ENCODE measurements at places on chromosomes 2 and 18.
A peak's percentile ranks its signal among the peaks of the same experiment; 100 is the strongest.

DNA sequence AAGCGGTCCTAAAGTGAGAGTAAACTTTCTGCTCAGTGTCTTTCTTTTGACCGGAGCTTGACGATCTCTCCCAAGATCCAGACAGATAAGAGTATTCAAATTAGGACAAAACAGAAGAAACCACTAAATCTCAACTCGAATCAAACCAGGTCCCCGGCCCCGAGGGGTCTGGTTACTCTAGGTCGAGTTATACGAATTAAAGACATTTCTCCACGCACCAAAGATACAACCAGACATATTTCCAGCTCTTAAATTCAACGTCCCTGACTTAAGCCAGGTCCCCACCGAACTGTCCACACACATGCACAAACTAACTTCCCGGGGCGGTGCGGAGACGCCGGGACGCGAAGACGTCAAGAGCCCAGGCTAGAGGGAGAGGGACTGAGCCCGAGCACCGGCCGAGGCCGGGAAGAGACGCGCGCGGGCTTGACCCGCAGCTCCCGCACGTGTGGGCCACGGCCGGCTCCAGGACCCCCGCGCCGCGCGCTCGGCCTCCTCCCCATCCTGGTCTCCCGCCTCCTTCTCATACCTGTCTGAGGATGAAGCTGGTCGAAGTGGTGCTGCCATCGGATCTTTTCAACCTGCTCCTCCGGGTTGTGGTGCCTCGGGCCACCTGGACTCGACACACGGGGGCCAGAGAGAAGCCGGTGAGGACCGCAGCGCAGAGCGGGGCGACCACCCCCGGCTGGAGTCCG is 896 bp downstream of the CACNB4 start:
- no peak for DNase-seq

DNA sequence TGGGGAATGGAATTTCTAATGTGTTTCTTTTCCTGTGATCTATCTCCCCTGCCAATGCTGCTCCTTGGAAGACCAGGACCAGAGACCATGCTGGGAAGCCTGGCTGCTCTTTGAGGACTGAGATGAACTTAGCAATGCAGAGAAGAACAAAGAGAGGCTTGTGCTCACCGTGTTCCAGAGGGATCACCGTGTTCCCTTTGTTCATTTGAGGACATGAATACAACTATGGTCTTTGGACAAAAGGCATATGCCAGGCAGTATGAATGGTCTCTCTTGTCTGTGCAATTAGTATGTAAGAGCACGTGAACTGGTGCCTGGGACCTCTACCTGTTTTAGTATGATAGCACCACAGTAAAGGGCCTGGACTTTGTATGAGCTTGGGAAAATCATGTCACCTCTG is 139.9 kb downstream of the TDRD15 start:
- no peak for DNase-seq

DNA sequence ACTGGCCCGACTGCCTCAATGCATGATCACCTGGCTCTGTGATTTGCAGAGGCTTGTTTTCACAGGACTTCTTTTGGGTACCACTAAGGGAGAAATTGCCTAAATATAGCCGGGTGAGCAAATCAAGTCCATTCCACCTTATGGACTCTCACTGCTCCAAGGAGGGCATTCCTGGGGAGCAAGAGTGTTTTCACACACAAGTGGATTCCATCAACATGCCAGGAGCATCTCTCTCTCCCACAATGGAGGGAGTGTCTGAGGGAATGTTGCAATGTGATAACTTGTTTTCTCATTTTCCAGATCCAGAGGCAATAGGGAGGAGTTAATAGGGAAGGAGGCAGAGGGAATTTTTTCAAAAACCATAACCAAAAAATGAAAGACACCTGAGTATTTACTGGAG is 250.7 kb downstream of the SATB2 start:
- no peak for DNase-seq

DNA sequence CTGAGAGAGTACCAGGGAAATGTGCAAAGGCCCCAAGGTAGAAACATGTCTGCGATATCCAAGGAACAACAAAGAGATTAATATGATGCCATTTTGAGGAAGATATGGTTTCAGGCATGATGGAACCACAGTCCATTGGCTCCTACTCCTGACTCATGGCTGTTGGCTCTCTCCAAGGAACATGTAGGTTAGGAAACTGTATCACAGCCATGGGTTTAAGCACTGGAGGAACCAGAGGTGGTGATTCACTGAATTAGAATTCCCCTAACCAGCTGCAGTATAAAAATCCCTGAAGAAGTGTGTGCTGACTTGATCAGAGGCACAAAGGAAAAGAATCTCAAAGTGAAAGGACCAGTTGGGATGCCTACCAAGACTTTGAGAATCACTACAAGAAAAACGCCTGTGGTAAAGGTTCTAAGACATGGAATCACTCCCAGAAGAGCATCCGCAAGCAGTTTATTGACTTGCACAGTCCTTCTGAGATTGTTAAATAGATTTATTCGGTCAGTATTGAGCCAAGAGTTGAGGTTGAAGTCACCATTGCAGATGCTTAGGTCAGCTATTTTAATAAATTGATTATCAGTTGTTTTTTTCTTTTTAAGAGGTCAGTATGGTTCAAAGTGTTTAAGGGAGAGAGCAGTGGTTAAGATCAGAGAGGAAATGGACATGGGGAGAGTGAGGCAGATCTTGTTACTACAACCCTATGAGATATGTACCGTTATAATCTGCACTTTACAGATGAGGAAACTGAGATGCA is 110.7 kb upstream of the OTX1 start:
- DNase-seq: no peak

- no peak for DNase-seq
Observed at GRCh38 chr2:239826376-239826775, 198.8 kb downstream of the NDUFA10 start.

DNA sequence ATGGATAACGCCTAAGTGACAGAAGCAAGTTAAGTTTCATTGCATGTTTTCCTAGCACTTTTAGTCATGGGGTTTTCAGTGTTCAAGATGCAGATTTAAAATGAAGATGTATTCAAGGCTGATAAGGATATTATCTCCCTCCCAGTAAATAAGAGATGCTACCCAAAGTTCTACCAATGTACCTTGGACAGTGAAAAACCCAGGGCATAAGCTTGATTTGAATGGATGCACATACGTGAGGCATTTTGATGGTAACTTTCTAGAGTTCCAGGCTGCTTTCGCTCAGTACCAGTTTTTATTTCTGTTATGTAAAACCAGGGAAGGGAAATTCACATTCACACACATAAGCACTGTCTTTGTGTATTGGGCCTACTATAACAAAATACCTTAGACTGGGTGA is 90.3 kb downstream of the STK39 start:
- no peak for DNase-seq

DNA sequence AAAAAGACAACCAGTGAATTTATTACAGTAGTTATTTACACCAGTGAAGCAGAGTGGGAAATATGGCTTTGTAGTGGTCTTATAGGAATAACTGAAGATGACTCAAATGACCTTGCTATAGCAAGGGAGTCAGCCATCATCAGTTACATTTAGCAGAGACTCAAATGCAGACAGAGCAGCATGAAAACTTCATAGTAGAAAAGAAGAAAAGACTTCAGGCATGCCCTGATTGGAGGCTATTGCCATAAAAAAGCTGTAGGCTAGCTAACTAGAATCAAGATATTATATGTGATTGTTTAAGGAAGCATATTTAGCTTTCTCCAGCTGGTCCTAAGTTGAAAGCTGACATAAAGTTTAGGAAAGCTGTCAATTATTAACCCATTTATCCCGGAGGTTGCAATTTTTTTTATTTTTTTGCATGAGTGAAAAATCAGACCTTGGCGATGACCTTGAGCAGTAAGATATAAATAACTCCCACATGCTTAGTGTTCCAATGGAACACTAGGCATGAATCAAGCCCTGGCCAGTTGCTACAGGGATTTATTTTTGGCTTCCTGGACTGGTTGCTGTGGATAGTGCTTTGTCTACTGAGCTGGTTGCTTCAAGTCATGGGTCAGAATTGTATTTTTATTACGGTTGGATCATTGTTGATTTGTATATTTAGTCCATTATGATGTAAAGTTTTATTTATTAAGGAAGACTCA is 675.6 kb upstream of the VRK2 start:
- DNase-seq: no peak

DNA sequence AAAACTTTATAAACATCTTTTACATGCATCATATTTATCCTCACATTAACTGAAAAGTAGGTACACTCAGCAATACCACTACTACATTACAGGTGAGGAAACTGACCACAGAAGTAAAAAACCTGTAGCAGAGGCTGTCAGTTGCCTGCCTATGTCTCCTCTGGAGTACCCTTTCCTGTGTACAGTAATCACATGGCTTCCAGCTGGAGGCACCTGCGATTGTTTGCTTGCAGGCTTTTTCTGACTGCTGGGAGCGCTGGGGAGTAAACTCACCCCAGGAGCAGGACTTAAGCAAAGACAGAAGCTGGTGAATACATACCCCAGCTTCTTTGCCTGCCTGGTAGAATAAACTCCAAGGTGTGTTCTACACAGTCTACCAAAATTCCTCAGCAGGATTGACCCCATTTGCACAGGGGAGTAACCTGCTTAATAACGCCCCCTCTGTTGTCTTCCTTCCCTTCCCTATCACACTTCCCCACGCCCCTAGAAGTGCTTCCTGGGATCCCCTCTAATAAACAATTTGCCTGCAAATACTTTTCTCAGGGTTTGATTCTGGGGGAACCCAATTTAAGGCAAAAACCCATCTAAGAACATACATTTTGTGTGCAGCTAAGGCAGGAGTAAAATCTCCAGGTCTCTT is 138.9 kb downstream of the PTH2R start:
- no peak for DNase-seq

DNA sequence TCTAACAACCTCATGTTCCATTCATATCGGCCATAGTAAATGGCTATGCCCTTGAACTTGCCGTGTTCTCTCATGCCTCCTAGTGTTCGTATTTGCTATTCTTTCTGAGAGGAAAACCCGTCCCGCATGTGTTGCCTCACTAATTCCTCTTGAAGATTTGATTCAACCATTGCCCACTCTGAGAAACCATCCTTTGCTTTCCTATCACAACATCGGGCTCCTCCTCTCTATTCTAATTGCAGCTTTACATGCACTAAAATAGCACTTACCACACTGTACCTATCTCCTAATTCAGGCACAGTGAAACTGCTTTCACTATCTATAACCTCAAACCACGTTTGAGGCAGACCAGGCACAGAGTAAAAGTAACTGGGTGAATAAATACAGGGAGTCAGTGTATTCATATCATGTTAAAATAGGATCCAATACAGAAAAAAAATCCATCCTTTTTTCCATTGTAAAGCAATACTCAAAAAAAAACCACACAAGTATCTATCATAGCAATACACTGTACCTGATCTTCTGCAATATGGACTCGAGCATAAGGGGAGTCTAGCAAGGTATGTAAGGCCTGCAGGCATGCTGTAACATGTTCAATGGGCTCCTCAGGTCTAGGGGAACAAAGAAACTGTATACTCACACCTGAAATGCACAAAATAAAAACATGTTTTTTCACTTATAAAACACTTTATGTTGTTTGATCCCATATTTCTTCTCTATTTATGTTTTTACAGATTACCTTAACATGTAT is 39.0 kb upstream of the STRN start:
- peak; percentile 22 for DNase-seq

GRCh38 chr2:98886066-98886554 is 49.9 kb downstream of the CRACDL start:
- no peak for DNase-seq

DNA sequence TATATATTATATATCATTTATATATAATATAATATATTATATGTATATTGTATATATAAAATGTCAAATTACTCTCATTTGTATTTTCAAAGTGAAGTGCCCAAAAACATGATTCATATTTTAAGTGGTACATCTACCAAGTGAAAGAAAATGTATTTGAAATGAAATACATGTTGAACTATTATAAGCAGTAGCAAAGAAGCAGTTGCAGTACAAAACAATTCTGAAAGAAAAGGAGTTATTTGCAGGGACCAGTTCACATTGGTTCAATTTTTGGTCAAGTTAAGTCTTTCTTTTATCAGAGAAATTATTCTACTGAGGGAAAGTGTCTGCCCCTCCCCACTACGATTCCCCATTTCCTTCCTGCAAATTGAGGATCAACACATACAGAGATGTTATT is 51.9 kb downstream of the APLF start:
- no peak for DNase-seq

- DNase-seq: no peak
Observed at GRCh38 chr2:134676960-134677359, 41.8 kb downstream of the TMEM163 start.

Measured in stimulated activated CD4-positive, alpha-beta T cell treated with anti-CD3 and anti-CD28 coated beads, Interleukin-2, amount 100 ng/mL, for 24 hours (primary cell).